ENCODE measurements at places on chromosomes 11 and 22. TPM values are rescaled to one million over a fixed set of nuclear protein-coding genes. Genes with fewer than 3 reads are reported as not detected.

CHADL gene
- 1.4 TPM for total RNA-seq

SLC15A3 gene
- 10.6 TPM for total RNA-seq

TTC36 gene
- total RNA-seq: 0.22 TPM

KIRREL3 gene
- 2.6 TPM for total RNA-seq

ADAMTS8 gene
- under 0.01 TPM for total RNA-seq

LRRC75B gene
- 10.1 TPM for total RNA-seq

PISD gene
- 47.7 TPM for total RNA-seq

TRIM48 gene
- total RNA-seq: not detected

MS4A6A gene
- not detected for total RNA-seq

SLC6A5 gene
- total RNA-seq: not detected

All from uterine smooth muscle cell (primary cell).